Urothelium cell line (cell line): ENCODE measurements at places on chromosomes 2 and 18.

- no peak for DNase-seq
Measured at GRCh38 chr2:43074592-43075053, 151.8 kb downstream of the ZFP36L2 start.

- no peak for DNase-seq
Measured at GRCh38 chr18:25133879-25134278, 218.1 kb downstream of the ZNF521 start.

DNA sequence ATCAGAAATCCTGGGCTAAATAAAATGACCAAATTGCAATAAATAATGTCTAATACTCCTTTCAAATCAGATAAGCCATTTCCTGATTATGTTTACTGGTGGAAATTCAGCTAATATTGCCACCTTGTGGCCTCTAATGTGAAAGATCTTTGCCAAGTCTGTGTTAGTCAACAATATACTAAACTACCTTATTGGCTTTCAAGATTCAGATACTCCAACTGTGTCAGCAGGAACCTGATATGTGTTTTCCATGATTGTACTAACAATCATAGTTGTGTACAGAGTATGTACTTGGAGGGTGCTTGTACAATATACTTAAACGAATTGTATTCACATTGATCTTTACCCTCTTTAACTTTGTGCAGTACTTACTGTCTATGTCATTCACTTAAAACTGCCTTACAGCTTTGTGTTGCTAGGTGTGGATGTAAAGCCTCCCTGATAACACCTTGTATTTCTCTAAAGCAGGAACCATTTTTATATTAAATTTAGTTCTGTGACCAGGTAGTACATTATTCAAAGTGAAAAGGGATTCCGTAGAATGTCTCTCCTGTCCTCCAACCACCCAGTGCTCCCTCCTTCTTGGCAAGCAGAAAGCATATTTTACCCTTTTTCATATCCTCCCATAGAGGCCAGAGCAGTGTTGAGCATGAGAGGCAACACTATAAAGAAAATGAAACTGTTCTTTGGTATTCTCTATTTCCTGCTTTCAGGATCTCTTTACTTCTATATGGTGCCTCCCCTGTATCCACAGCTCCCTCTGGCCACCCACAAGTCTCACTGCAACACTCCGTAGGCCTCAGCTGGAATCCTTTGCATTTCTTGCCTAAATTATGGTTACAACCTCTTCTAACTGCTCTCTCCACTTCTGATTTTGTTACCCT lies 75.2 kb upstream of the C2orf15 start:
- DNase-seq = peak; percentile 45

- DNase-seq = no peak
Measured at GRCh38 chr2:11824901-11825828, 78.7 kb downstream of the LPIN1 start.

GRCh38 chr2:188295067-188295685 lies 3.5 kb downstream of the GULP1 start:
- DNase-seq = no peak

DNA sequence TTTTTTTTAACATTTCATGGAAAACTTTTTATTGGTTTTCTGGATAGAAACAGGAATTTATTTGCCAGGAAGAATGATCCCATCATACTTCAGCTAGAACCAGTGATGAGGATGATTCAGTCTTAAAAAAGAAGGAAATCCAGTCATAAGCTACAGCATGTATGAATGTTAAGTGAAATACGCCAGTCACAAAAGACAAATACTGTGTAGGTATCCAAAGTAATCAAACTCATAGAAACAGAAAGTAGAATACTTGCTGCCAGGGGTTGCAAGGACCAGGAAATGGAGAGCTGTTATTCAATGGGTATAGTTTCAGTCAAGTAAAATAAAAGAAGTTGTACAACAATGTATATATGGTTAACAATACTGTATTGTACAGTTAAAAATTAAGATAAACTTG lies 21.3 kb downstream of the PSME4 start:
- DNase-seq = no peak

DNA sequence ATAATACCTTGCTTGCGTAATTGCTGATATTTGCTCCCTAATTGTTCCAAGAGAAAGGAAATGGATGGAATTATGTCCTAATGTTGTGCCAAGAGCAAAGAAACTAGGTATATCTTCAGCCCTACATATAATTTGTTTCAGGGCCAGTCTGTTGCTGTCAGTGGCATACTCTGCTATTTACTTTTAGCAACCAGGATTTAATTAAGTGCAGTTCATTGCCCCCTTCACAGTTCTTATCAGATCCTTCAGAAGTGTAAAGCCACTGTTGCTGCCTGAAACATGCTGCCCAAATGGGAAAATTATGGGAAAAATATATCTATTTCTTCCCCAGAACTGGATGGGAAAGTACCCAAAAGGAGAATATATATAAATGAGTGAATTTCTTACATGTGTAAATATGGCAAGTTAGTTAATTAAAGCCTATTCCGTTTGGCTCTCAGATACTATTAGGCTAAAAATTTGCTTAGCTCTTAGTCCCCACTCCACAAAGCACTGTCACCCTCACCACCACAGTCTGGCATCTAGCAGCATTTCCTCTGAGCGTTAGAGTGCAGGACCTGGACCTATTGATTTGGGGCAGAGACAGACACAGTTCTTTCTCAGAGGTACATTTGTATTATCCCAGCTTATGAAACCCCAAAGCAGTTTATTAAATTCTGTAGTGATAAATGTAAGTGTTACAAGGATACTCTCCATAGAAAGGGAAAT lies 72.8 kb upstream of the DTNA start:
- DNase-seq = no peak

GRCh38 chr2:238101891-238102841 lies 2.0 kb downstream of the ESPNL start:
- no peak for DNase-seq

DNA sequence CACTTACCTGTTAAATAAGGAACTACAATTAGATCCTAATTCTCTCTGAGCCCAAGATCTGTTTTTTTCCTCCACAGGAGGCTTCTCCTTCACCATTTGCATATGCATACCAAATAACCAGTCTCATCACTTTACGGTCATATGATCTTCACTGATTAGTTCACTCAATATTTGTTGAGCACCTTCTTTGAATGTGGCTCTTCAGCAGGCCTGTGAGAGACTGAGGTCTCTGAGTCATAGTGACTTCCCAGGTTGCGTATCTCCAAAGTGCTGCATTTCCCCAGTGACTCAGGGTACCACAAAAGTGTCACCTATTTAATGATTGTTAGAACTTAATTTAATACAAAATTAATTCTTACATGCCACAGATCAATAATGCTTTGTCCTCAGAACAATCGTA lies 108.8 kb upstream of the TRIB2 start:
- no peak for DNase-seq
